ENCODE measurements at places on chromosomes 6 and 20.
A peak's percentile ranks its signal among the peaks of the same experiment; 100 is the strongest.

DNA sequence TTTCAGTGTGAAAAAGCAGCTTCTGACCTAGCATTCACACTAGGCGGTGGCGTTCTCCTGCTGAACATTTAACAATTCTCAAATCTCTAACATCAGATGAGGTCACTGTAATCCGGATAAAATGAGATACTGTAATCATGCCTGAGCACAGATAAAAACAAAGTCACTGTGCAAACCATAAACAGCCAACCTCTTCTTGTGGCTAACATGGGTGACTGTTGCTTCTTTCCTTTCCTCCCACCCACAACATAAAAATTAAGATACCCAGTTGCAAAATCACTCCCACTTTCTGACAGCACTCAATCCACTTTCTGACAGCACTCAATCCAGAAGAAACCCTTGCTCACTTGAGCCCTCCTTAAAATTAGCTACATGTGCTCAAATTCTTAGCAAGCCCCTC is 11.5 kb upstream of the ALDH8A1 start:
- DNase-seq = no peak

- DNase-seq = no peak
Measured at GRCh38 chr6:18178960-18179615, 23.9 kb downstream of the KDM1B start.

GRCh38 chr6:21666201-21666691 is 72.7 kb downstream of the SOX4 start:
- peak; percentile 76 for DNase-seq

- no peak for DNase-seq
Measured at GRCh38 chr6:78593898-78594667, 273.3 kb upstream of the IRAK1BP1 start.

- no peak for DNase-seq
Measured at GRCh38 chr6:133629970-133630369, 258.9 kb upstream of the TCF21 start.

GRCh38 chr6:3610206-3610605 is 141.3 kb downstream of the PXDC1 start:
- no peak for DNase-seq

DNA sequence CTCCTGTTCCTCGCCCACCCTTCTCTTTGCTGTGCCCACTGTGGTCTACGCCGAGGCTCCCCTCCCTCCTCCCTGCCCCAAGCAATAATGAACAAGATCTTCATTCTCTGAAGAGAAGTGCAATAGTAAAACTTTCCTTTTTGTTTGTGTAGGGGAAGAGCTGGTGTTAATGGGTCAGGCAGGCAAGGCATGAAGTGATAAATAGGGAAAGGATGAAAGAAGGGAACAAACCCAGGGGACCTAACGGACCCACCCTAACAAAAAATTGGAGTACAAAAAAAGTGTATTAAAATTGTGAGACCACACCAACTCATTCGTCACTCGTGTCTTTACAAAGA is 66.9 kb downstream of the ZBTB2 start:
- no peak for DNase-seq

- DNase-seq = no peak
Measured at GRCh38 chr20:2918096-2919049, 45.1 kb downstream of the PTPRA start.

GRCh38 chr6:144474904-144475303 is 189.8 kb downstream of the UTRN start:
- DNase-seq = no peak

DNA sequence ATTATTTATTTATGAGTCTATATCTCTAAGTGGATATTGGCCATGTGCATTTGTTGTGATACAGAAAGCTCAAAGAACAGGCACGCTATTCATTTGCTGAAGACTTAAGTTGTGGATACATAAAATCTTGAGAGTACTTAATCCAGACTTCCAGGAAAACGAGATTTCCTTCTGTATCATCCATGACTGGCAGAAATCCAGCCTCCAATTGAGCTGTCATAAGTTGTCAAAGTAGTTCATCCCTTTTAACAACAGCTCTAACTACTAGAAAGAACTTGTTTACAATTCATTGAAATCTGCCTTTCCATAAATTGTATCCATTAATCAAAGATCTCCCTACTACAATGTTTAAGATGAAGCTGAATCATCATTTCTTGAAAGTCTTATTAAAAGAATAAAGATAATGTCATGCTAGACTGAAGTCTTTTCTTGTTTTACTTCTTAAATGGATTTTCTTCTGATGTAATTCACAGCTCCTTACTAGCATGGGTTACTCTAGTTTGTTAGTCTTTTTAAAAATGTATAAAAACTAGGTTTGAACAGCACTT is 447.3 kb upstream of the CITED2 start:
- no peak for DNase-seq

GRCh38 chr6:38493931-38494547 is 145.7 kb downstream of the BTBD9 start:
- DNase-seq = peak; percentile 85

DNA sequence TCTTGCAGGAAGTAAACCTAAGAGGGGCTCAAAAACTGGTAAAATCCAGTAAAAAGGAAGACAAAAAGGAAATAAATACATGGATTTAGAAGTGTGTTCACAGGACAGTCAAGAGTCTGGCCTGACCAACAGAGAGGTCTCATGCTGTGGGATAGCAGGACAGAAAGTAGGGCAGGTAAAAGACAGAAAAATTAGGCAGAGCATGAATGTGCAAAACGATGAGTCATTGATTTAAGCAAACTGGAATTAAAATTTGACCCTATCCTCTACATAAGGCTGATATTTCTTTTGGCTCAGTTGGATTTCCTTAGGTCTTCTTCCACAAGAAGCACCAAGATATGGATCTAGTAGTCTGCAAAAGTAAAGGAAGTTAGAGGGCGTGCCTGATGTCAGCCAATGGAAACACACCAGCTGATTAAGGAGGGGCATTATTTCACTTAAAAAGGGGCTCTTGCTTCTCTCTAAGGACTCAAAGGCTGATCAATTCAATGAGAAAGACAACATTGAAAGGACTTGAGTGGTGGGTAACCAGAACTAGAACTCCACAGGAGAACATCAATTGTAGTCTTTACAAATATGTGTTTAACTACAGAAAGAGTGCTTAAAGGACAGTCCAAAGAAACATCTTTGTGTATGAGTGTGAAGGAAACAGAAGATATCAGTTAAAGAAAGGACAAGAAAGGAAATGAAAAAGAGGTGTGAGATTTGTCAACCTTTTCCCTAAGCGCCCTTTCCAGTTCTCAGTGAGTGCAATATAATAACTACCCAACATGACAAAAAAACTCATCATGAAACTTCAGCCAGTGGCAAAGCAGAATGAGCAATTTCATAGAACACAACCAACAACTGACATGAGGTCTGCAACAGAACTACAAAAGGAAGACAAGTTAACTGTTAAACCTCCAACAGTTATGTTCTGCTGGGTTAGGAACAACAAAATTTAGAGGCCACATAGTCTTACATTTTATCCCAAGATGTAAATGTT is 19.4 kb upstream of the MYB start:
- no peak for DNase-seq

- no peak for DNase-seq
Measured at GRCh38 chr6:14320332-14320731, 202.8 kb downstream of the CD83 start.

- DNase-seq = no peak
Measured at GRCh38 chr6:48036316-48036715, 74.7 kb downstream of the PTCHD4 start.

- no peak for DNase-seq
Measured at GRCh38 chr6:119658917-119659316, 309.4 kb upstream of the MAN1A1 start.

All from right forelimb (tissue), 1 donor.